AG09309 (cell line): ENCODE measurements at places on chromosomes 3 and 15.

GRCh38 chr3:139735191-139735590 lies 57.4 kb upstream of the NMNAT3 start:
- DNase-seq = no peak

DNA sequence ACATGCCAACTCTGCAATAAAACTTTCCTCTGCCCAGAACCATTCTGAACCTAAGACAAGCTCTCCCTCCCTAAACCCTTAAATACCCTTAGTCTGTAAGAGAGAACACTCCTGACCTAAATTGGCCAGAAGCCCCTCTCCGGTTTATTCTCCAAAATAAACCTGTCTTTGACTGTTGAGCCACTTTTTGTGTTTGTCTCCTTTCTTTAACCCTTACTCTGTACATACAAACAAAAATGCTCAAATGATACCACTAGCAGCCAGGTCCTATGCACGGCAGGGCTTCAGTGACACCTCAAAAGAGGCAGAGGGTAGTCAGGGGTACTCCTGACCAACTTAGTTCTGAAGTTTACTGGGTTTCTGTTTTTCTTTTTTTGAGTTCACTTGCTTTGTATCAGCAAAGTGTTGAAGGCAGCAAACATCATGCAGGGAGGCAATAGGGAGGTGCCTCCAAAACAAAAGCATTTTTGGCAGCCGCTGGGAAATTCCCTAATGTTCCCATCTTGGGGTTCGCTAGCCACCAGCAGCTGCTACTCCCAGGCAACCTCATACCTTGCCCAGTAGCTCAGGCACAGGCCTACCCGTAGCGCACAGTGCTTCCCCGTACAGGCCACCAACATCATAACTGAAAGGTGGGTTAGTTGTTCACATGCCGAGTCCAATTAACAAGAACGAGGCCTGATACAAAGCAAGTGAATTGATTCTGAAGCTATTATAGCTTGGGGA lies 62.9 kb upstream of the GCNT3 start:
- no peak for DNase-seq

- DNase-seq = no peak
Observed at GRCh38 chr3:87997298-87997697, 61.5 kb downstream of the CGGBP1 start.

GRCh38 chr3:98048586-98048985 lies 13.5 kb upstream of the GABRR3 start:
- no peak for DNase-seq

- no peak for DNase-seq
Observed at GRCh38 chr15:69857250-69857649, 240.5 kb downstream of the TLE3 start.

DNA sequence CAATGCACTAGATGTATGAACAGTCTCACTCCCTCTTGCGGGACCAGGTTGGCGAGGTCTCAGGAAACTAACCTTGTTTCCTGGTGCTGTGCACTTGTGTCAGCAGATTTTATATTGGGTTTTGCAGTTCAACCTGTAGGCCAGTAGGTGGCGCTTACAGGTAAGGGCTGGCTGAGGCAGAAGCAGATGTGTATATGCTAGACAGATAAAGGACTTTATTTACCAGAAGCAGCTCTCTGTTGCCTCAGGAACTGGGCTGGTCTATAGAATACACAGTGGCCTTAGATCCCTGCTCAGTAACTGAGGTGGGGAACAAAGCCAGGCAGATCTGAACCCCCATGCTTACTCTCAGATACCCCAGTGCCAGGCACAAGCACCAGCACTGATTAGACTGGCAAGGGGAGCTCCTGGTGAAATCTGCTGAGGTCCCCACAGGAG lies 296.8 kb downstream of the DOCK3 start:
- DNase-seq = no peak

DNA sequence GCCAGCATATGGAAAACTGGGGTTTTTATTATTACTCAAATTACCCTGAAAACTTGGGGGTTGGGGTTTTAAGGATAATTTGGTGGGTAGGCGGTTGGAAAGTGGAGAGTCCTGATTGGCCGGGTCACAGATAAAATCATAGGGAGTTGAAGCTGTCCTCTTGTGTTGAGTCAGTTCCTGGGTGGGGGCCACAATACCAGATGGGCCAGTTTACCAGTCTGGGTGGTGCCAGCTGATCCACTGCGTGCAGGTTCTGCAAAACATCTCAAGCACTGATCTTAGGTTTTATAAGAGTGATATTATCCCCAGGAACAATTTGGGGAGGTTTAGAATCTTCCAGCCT lies 4.9 kb upstream of the ZNF662 start:
- DNase-seq = no peak

- DNase-seq = no peak
Observed at GRCh38 chr15:31905054-31905453, 125.3 kb upstream of the CHRNA7 start.

GRCh38 chr3:7959094-7959493 lies 542.5 kb upstream of the LMCD1 start:
- DNase-seq = no peak

DNA sequence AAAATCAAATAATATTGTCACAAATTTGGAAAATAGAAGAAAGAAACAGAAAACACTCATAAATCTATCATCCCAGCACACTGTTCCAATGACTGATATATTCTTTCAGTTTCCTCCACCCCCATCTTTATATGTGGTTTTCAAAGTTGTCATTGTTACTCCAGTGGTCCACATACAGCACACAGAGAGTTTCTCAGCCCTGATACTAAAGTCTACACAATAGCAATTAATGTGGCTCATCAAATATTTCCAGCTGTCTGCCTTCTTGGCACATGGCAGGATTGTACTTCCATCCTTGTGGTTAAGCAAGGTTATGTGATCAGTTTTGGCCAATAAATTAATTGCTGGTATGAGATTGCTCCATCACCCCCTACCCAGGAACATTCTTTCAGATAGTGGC lies 221.7 kb downstream of the PDCD6IP start:
- no peak for DNase-seq

DNA sequence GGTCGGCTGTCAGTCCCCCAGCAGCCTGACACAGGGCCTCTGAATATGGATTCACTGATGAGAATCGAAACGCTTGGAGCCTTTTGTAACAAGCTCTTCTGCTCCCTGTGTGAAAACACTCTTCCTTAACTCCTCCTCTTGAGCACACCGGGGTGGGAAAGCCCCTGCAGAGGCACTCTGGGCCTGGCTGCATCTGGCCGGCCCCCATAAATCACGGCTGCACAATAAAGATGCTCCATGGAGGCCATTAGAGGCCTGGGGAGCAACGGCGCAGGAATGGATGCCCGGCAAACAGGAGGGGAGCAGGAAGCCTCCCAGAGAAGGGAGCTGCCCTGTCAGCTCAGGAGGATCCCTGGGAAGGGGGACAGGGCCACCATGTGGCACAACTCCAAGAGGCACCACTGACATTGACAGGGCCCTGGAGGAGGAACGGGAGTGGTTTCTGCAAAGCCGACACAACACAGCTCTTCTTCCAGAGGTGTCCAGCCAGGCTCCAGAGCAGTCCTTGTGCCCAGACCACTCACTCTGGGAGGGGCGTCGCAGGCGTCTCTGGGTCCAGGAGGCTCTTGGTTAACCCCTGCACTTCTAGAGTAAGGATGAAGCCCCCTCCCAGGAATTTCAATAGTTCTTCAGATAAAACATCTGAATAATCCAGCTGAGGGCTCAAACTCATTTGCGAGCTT lies 509.3 kb upstream of the PPP2R3A start:
- DNase-seq = no peak

DNA sequence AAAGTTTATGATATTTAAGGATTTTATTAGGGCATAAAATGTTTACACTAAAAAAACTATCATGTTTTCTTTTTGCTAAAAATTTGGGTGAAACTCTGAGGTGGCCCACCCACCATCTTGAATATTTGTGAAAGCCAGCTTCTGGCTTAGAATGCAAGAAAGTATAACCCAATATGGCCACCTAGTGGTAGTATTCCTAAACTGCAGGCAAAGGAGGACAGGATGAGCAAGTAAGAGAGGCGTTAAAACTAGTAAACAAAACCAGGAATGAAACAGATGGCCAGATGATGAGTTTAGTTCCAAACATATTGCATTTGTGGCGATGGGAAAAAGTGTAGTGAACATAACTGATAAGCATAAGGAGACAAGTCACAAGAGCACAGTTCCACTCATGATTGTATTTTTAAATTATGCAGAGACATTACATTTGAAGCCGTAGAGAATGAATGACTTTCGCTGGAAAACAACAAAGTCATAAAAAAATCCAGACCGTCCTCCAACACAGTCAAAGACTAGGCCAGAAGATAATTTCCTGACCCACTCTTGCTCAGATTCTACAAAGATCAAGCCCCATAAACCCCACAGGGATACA lies 103.3 kb upstream of the PRTG start:
- DNase-seq = peak; percentile 64

GRCh38 chr15:57427367-57427821 lies 51.1 kb downstream of the CGNL1 start:
- DNase-seq = peak; percentile 24

DNA sequence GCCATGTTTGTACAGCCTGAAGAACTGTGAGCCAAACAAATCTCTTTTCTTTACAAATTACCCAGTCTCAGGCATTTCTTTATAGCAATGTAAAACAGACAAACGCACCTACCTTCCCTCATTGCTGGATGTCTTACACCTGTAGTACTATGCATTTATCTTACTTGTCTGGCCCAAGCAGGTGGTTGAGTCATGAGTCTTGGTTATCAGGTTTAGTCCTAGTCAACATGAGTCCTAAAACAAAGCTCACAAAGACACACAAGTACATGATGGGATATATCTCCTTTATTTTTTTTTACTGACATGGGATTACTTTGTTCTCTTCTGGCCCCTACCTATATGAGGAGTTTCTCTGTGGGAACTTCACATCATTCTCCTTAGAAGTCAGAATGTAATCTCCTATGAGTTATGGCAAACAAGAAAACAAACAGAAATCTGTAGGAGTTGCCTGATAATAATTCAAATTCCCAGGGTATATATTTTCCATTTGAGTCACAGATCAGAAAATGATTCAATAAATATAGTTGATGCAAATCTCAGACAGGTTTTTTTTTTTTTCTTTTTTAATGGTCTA lies 33.6 kb upstream of the PLSCR2 start:
- DNase-seq = no peak

- DNase-seq = no peak
Observed at GRCh38 chr15:40048926-40049475, 10.0 kb upstream of the SRP14 start.

- no peak for DNase-seq
Observed at GRCh38 chr3:187264021-187264420, 27.5 kb downstream of the MASP1 start.

DNA sequence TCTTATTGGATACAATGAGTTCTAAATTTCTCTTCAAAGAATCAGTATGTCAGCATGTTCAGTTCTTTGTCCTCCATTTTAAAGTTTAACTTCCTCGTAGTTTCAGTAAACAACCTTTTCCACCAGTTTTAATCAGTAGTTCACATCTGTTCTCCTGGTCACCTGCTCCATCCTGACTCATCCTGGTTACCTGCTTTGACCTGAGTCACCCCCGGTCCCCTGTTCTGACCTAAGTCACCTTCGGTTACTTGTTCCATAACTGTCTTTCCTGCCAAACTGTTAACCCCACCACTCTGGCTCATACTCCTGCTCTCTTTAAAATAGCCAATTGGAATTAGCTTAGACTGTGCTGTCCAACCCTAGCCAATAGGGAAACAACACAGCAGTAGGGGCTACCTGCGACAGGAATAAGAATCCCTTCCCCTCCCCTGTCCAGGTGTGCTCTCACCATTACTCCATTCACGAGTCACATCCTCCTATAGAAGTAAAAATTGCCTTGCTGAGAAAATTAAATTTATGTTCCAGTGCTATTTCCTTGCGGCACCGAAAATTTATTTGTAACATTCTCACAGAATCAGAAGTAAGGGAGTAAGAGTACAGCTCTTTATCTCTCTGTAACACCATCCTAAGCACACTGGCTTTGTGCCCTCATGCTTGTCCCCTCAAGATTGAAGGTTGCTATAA lies 23.8 kb downstream of the TRANK1 start:
- no peak for DNase-seq

DNA sequence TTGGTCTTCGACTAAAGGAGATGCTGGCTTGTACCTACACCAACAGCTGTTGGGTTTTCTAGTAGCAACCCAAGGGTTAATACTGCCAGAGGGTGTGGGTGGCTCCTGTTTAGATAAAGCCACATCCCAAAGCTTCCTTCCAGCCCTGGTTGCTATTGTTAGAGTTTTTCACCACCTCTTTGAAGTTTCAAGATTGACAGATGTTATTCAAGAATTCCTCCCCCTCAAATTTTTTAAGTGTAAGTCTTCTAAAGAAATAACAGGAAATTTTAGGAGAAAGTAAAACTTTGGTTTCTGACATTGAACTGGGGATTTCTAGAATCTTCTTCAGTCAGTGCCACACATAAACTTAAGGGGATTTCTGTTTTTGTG lies 60.9 kb downstream of the TGFBR2 start:
- no peak for DNase-seq

DNA sequence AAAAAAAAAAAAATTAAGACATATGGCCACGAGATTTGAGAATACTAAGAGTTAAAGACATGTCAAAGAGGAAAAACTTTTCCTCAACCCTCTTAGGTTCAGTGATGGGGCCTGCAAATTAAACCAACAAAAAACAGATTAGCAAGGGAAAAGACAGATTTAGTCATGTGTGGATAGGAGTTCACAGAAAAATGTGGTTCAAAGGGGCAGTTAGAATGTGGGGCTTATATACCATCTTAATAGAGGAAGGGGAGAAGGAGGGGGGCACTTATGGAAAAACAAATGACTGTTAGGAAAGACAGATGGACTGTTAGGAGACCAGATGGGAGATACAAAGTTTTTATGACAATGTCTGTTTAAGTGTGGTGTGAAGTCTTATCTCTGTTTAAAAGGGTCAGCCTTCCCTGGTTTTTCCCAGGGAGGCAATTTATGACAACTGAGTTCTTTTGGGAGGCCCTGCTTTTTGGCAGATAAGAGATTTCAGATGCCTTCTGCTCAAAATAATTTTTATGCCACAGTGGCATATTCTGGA lies 68.7 kb upstream of the FURIN start:
- no peak for DNase-seq

DNA sequence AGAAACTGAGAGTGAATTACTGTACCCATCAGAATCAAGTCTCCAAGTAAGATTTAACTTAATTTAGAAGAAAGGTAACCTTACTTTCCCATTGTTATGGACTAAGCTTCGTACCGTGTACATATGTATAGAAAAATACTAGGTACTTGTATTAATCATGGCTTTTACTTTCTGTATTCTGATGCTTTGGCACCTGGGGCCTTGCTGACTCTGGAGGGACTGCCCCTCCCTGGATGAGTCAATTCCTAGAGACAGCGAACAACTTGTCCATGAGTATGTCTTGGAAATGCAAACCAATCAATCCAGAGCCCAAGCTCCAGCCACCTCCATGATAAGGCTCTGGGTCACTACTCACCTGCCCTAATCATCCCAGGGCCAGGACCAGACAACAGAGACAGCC lies 50.0 kb upstream of the DGKG start:
- no peak for DNase-seq
